ENCODE measurements at places on chromosomes 13 and 19. TPM values are rescaled to one million over a fixed set of nuclear protein-coding genes. Genes with fewer than 3 reads are reported as not detected.

TEX29 gene
- not detected for total RNA-seq

DNA sequence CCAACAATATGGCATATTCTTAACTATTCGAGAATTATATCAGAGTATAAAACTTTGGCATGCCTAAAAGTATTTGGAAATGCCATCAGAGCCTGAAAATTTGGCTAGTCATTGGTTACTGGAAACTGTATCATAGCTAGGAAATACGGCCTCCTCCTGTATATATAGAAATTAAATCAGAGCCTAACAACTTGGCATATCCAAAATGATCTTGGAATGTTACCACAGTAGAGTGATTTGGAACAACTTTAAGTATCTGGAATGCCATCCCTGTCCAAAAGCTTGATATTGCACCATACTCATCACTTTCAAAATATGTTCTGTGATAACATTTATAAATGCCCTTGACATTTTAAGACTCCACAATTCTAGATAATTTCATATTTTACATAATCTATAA is 335.8 kb downstream of the SLITRK1 start:
- H3K36me3 ChIP-seq: no peaks in the 10 kb centered on the region
- H3K4me1 ChIP-seq: no peaks in the 10 kb centered on the region

- no peaks in the 10 kb centered on the region for H3K27me3 ChIP-seq
- no peak for DNase-seq
- H3K36me3 ChIP-seq: no peaks in the 10 kb centered on the region
- peak overlapping the region; percentile 56 for H3K27ac ChIP-seq
- H3K4me1 ChIP-seq: no peaks in the 10 kb centered on the region
Observed at GRCh38 chr13:104011505-104012241, 945.5 kb upstream of the SLC10A2 start.

GRCh38 chr13:31610270-31610998 is 128.9 kb upstream of the RXFP2 start:
- no peak overlapping the region for H3K4me3 ChIP-seq
- DNase-seq: no peak
- no peak overlapping the region for H3K27ac ChIP-seq
- H3K36me3 ChIP-seq: no peaks in the 10 kb centered on the region

ZNF844 gene
- total RNA-seq: 4.6 TPM

- no peaks in the 10 kb centered on the region for H3K27me3 ChIP-seq
- no peak overlapping the region for H3K4me3 ChIP-seq
- no peak for DNase-seq
- no peak overlapping the region for H3K27ac ChIP-seq
- H3K4me1 ChIP-seq: peaks cover 36% of the 10 kb centered on the region
Observed at GRCh38 chr19:1383017-1383311, 743 bp upstream of the NDUFS7 start.

GRCh38 chr19:35337097-35337983 is 8.4 kb downstream of the CD22 start:
- H3K27ac ChIP-seq: no peak overlapping the region
- H3K4me1 ChIP-seq: no peaks in the 10 kb centered on the region
- no peak for DNase-seq

TNFSF9 gene
- total RNA-seq: not detected

GRCh38 chr13:30105381-30105780 is 202.0 kb downstream of the KATNAL1 start:
- H3K27me3 ChIP-seq: no peaks in the 10 kb centered on the region
- DNase-seq: no peak
- H3K36me3 ChIP-seq: no peaks in the 10 kb centered on the region

DNA sequence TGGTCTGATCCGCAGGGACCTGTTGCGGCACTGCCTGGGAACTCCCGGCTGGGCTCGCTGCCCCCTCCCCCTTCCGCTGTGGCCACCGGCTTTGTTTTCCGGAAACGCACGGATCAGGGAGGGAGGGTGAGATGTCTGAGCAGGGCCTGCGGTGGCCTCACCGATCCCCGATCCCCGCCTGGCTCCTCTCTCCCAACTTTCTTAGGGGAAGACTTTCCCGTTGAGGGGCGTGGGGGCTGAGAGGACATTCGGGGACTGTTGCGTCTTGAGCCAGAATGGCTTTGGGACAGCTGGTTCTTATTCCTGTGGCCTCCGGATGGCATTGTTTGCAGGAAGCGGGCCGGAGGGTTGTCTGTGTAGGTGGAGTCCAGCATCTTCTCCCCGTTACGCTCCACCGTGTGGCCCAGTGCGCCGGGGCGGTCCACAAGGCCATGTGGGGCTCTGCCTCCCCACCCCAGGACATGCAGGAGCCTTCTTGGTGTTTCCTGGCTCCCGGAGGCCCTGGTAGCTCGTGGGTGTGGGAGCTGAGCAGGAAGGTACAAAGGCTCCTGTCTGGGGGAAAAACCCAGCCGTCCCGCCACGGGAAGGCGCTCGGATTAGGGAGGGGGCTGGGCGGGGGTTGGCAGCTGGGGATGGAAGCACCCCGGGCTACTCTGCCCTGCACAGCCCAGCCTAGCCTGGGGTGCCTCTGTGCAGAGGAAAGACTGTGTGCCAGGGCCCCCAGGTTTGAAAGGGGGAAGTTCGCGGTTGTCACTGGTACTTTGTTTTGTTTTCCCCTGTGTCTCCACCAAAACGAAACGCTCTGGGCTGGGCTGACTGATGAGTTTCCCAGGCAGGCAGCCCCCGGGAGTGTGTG is 1.3 kb downstream of the CSNK1G2 start:
- peak; percentile 83 for DNase-seq
- H3K36me3 ChIP-seq: no peaks in the 10 kb centered on the region
- peak overlapping the region; percentile 72 for H3K4me3 ChIP-seq
- no peaks in the 10 kb centered on the region for H3K27me3 ChIP-seq

MAMSTR gene
- 27.3 TPM for total RNA-seq

ASPDH gene
- not detected for total RNA-seq

GRCh38 chr19:52533901-52534300 is 6.4 kb downstream of the ZNF808 start:
- H3K4me1 ChIP-seq: peaks cover 12% of the 10 kb centered on the region
- H3K4me3 ChIP-seq: peak overlapping the region; percentile 28
- no peaks in the 10 kb centered on the region for H3K27me3 ChIP-seq
- H3K36me3 ChIP-seq: no peaks in the 10 kb centered on the region
- peak; percentile 42 for DNase-seq

DNA sequence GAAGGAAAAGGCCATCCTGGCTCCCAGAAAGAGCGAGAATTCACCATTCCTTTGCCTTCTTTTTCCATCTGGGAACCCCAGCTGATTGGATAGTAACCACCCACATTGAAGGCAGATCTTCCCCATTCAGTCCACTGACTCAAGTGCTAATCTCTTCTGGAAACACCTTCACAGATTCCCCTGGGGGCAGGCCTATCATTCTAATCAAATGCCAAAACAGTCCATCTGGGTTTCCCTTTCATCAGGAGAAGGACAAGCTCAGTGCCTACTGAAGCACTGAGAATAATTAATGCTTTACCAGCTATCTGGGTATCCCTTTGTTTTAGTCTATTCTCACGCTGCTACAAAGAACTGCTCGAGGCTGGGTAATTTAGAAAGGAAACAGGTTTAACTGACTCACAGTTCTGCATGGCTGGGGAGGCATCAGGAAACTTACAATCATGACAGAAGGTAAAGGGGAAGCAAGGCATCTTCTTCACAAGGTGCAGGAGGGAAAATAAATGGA is 293.2 kb downstream of the ENOX1 start:
- no peaks in the 10 kb centered on the region for H3K36me3 ChIP-seq
- H3K27me3 ChIP-seq: no peaks in the 10 kb centered on the region
- H3K4me1 ChIP-seq: no peaks in the 10 kb centered on the region
- H3K4me3 ChIP-seq: no peak overlapping the region
- DNase-seq: no peak

GRK1 gene
- total RNA-seq: not detected

DNA sequence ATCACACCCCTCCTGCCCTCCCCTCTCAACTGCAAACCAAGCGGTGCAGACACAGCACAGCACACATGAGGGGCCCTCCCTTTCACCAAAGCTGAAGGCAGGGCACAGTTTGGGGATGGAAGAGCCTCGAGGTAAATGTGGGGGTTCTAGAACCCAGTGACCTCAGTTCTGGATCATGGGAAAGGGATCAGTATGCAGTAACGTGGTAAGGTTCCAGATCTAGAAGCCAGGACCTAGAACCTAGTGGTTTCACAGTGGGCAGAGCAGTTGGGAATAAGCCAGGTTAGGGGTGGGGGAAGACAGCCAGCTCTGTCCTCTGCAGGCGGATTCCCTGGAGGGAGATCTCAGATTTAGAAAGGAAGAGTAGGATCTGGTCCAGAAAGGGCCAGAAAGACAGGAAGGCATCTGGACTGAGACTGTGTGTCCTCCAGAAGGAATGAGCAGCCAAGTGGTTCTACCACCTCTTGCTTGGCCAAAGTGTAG is 3.1 kb downstream of the FTL start:
- DNase-seq: no peak
- H3K27ac ChIP-seq: peak overlapping the region; percentile 89
- peak overlapping the region; percentile 94 for H3K4me3 ChIP-seq
- peaks cover 42% of the 10 kb centered on the region for H3K4me1 ChIP-seq
- H3K27me3 ChIP-seq: no peaks in the 10 kb centered on the region

DNA sequence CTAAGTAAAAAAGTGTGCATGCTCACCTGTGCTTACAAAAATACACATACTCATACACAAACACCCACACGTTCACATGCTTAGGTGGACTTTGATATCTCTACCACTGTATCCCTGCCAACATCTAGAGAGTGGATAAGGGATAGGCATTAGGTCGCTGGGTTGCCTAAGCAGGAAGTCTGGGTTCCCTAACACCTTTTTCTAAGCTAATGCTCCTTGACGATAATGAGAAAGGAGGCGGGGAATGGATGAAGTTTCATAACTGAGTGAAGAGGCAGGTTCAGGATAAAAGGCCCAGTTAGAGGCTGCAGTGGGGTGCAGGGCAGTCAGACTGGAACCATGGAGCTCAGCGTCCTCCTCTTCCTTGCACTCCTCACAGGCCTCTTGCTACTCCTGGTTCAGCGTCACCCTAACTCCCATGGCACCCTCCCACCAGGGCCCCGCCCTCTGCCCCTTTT is 41.9 kb upstream of the CYP2A7 start:
- H3K27ac ChIP-seq: no peak overlapping the region
- H3K4me3 ChIP-seq: no peak overlapping the region
- no peaks in the 10 kb centered on the region for H3K4me1 ChIP-seq
- H3K36me3 ChIP-seq: no peaks in the 10 kb centered on the region
- H3K27me3 ChIP-seq: no peaks in the 10 kb centered on the region

DNA sequence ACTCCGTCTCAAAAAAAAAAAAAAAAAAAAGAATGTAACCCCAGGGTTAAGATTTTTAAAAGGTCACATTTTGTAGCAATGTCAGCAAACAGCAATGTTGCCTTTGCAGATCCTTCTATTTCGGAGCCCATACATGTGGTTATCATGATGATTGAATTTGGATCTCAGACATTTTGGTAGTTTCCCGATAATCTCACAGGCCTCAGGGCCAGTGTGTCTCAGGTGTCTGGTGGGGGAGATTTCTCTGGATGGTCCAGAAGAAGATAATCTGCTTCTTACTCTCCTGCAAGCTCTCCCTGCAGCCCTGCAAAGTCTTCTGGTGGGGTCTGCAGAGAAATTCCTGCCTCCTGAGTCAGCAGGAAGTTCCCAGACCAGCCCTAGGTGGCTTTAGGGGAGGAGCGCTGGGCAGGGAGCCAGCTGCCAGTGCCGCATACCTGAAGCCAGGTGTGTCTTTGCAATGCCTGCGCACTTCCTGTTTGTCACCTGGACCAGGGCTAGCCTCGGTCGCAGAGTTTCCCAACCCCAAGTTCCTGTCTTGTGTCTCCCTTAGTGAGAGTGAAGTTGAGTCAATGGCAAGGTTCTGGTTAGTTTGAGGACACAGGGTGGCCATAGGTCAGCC is 1.4 kb downstream of the SH2D3A start:
- no peak for DNase-seq
- peaks cover 11% of the 10 kb centered on the region for H3K27me3 ChIP-seq
- no peak overlapping the region for H3K27ac ChIP-seq
- peaks cover 5% of the 10 kb centered on the region for H3K4me1 ChIP-seq
- H3K4me3 ChIP-seq: no peak overlapping the region
- no peaks in the 10 kb centered on the region for H3K36me3 ChIP-seq

GRCh38 chr13:68535329-68535728 is 1305.2 kb upstream of the PCDH9 start:
- no peak overlapping the region for H3K27ac ChIP-seq
- no peaks in the 10 kb centered on the region for H3K36me3 ChIP-seq
- no peaks in the 10 kb centered on the region for H3K4me1 ChIP-seq
- DNase-seq: no peak

DNA sequence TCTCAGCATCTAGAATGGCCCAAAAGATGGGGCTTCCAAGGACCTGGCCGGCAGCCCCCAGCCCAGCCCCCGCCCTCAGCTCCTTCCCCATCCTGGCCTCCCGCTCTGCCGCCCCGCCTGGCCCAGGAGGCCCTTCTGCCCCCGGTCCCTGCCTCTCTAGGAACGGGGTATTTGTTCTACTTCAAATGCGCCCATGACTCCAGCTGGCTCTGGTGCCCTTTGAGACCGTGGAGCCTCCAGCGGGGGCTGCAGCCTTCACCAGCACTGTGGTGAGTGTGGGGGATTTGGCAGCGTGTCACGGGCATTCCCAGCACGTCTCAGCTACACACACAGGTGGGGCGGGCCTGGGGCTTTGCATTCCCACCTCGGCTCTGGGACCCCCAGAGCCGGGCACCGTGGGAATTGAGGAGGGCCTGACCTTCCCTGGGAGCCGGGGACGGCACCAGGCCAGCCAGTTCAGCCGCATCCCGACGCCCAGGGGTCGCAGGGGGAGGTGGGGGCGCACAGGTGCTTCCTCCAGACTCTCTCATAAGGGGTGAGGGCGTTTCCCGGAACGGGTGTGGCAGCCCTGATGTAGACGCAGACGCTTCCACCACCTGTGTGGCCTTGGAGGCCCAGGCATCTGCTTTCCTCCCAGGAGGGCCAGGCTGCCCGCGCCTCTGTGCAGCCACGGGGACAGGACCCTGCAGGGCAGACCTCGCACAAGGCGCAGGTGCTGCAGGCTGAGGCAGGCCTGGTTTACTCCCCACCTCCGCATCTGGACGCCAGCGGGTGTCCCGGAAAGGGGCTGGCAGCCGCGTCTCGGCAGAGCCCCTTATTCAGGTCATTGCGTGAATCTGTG is 947 bp downstream of the ATP4B start:
- no peak overlapping the region for H3K4me3 ChIP-seq
- H3K27ac ChIP-seq: no peak overlapping the region
- H3K27me3 ChIP-seq: no peaks in the 10 kb centered on the region
- no peaks in the 10 kb centered on the region for H3K4me1 ChIP-seq
- DNase-seq: peak; percentile 44

ZNF331 gene
- total RNA-seq: 4.8 TPM

DNA sequence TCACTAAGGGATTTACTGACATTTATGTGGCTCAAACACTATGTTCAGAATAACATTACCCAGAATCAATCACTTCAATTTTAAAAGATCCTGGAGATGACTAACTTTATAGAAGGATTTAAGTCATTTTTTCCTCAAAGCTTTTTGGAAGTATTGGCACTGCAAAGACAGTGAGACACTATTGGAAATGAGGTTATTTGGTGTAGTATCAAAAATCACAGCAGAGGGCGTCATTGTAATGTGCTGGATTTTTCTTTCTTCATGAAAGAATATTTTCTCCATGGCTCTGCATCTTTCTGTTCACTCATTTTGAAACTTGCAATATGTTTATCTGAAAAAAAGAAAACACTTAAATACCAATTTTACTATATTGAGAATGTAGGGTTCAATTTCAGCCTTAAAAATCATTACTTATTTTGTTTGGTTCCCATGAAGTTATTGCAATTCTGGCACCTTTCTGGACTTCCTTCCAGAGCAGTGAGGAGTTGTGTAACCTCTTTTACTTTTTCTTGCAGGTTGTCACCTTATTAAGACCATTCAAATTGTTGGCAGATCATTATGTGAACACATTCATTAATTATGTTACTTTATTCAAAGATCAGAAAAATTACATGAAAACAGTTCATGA is 3.7 kb upstream of the CSNK1A1L start:
- no peak overlapping the region for H3K4me3 ChIP-seq
- H3K4me1 ChIP-seq: no peaks in the 10 kb centered on the region
- no peak overlapping the region for H3K27ac ChIP-seq
- H3K27me3 ChIP-seq: no peaks in the 10 kb centered on the region
- no peaks in the 10 kb centered on the region for H3K36me3 ChIP-seq
